Midbrain (tissue), 1 donor: ENCODE measurements at places on chromosomes 16 and 17.

DNA sequence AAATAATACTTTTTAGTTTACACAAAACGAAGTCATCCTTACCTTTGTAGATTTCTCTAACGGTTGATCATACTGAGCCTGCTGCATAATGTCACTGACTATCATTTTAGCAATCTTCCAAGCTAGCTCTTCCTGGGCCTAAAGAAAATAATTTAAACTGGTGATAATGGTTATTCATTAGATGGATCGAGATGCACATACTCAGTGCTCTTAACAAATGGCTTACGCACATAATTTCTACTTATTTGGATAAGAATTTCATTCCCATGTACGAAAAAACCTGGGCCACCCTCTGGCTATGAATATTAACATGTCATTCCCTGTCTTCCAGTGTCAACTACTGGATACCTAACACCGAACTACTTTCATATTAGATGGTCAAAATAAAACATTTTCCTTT lies 41.4 kb upstream of the ULK2 start:
- no peak for DNase-seq

DNA sequence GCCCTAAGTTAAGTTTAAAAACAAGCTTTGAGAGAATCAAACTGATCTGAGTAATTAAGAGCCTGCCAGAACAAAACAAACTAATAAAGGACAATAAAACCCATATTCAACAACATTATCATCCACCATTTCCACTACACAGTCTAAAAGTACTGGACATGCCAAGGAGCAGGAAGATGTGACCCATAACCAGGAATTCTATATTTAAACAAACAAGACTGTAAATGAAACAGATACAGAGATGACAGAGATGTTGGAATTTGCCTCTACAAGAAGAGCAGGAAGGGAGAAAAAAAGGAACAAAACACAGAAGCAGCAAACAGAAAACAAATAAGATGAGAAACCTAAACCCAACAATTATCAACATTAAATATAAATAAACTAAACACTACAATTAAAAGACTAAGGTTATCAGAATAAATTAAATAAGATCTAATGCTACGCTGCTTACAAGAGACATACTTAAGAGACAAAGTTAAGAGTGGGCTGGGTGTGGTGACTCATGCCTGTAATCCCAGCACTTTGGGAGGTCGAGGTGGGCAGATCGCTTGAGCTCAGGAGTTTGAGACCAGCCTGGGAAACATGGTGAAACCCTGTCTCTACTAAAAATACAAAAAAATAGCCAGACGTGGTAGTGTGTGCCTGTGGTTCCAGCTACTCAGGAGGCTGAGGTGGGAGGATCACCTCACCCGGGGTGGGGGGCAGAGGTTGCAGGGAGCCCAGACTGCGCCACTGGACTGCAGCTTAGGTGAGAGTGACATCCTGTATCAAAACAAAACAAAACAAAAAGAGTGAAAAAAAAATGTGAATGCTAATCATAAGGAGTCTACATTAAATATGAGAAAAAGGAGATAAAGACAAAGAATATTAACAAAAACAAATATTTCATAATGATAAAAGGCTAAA lies 50.6 kb downstream of the CREBBP start:
- DNase-seq, result no peak

DNA sequence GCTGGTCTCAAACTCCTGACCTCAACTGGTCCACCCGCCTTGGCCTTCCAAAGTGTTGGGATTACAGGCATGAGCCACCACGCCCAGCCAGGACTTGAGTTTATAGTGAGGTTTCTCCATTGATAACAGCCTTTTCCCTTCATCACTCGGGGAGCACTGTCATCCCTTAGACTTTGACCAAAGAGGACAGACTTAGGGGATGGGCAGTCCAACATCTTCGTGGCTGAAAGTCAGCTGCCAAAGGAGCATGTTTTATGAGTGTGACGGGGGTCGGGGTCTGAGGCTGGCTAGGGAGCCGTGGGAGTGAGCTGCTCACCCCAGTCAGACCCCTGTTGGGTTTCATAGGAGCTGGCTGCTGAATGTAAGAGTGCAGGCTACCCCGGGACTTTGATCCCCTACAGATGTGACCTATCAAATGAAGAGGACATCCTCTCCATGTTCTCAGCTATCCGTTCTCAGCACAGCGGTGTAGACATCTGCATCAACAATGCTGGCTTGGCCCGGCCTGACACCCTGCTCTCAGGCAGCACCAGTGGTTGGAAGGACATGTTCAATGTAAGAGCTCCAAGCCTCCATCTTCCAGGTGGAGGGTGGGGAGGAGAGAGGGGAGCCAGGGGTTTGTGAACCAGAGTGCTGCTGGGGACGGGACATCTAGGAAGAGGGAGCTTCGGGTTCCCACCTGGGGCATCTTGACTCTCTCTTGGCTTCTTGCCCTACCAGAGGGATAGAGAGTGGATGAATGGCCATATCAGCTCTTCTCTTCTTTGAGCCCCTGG lies 3.1 kb downstream of the DHRS11 start:
- no peak for DNase-seq

DNA sequence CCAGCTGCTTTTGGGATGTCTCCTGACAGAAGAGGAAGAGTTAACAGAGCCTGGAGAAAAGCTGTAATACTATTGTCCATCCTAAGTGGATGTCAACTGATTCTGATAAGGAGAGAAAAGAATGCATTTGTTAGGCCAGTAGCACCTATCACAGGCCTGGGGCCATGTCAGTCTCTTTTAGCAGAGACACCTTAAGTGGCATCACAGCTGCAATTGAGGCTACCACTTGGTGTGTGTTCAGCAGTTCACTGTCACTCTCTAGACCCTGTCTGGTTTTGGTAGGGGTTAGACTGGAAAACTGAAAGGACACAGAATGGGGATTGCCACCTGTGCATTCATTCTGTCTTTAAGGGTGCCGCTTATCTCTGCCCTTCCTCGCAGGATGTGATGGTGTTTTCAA lies 42.0 kb downstream of the PSMD12 start:
- DNase-seq, result no peak

DNA sequence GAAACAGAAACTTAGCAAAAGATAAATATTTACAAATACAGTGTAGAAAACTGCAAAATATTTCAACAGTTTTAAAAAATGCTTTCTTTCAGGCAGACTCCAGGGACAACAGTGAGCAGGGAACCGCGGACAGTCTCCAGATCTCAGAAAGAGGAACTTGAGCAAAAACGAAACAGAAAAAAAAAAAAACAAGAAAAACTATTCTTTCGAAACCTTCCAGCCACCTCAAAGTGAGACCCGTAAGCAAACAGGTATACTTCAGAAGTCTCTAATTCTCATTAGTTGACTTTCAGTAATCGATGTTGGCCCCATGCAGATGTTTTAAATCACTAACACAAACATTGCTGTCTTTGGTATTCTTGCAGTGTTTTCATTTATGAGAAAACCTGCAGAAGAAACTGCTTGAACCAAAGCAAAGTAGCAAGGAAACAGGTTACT lies 15.7 kb upstream of the CCL1 start:
- DNase-seq, result no peak

DNA sequence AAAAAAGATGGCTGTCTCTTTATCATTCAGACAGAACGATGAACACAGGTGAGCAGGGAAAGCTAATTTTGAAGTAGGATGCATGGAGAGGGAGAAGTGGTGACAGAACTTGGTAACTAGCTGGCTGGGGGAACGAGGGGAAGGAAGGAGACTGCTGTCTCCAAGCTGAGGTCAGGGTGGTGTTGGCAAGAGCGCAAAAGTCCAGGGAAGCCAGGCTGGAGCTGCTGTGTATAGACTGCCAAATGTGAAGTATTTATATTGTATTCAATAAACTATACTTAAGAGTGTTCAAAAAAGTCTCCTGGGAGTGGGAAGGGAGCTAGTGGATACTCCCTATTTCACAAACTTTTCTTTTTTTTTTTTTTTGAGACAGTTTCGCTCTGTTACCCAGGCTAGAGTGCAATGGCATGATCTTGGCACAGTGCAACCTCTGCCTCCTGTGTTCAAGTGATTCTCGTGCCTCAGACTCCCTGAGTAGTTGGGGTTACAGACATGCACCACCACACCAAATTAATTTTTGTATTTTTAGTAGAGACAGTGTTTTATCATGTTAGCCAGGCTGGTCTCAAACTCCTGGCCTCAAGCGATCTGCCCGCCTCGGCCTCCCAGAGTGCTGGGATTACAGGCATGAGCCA lies 8.2 kb downstream of the TMEM106A start:
- DNase-seq, result no peak

- DNase-seq, result no peak
Observed at GRCh38 chr17:10050597-10051101, 145.6 kb upstream of the RCVRN start.

DNA sequence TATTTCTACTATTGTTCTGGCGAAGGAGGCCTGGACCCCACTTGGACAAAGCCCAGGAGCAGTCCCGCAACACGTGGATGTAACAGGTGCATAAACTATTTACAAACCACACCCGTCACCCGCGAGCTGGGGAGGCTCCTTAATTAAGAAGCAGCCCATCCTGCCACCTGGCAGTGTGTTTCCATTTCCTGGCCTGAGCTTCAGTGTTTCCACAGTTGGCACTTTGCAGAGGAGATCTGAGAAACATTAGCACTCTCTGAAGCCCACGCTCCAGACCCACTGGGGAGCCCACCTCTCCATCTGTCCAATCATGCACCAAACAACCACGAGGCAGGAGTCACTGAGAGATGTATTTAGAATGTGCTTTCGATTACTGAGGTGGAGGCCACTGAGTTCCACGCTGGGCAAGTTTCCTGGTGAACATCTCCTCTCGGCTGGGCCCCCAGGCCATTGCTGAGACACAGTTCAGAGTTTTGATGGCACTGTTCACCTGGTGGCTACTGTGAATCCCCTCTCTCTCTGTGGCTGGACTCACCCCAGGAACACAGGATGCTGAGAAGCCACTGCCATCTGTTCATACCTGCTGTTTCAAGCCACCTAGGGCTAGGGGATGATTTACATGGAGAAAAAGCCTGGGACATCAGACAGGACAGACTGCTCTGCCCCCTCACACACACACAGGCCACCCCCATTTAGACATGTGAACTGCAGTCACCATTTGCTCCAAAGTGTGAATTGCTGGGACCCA lies 129.1 kb downstream of the AIPL1 start:
- DNase-seq, result no peak

DNA sequence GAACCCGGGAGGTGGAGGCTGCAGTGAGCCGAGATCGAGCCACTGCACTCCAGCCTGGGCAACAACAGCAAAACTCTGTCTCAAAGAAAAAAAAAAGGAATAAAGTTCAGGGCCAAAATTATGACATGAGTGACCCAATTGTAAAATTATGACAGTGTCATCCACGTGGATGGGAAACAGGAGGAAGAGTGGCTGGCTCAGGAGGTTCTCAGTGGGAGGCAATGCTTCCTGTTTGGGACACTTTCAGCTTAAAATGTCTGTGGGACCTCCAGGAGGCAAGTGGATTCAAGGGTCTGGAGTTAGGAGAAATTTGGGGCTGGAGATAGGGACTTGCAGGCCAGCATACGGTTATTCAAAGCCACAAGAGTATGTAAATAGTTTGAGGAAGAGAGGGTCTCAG lies 8.0 kb upstream of the STX4 start:
- no peak for DNase-seq

- no peak for DNase-seq
Observed at GRCh38 chr16:66617728-66618127, 13.2 kb downstream of the CMTM3 start.

- DNase-seq, result no peak
Observed at GRCh38 chr16:30748634-30749445, 615 bp downstream of the PHKG2 start.

GRCh38 chr16:80623376-80623775 lies 82.6 kb downstream of the DYNLRB2 start:
- no peak for DNase-seq

GRCh38 chr16:17769065-17769464 lies 298.3 kb upstream of the XYLT1 start:
- no peak for DNase-seq
